G401 (cell line): ENCODE measurements at places on chromosomes 1 and 21.

DNA sequence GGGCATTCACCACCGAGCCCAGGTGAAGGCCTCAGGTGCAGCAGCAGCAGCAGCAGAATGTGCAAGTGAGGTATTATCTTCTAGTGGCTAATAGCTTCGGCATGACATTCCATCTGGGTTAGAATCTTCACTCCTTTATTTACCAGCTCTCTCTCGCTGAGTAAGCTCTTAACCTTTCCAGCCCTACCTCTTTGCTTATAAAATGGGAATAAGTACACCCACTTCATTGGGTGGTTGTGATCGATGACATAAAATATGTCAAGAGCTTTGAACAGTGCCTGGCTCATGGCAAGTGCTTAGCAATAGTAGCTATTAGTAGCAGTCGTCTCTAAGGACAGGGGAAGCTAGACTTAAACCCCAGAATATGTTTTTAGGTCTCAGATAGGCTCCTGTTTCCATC lies 149.5 kb downstream of the NOS1AP start:
- no peak for DNase-seq

DNA sequence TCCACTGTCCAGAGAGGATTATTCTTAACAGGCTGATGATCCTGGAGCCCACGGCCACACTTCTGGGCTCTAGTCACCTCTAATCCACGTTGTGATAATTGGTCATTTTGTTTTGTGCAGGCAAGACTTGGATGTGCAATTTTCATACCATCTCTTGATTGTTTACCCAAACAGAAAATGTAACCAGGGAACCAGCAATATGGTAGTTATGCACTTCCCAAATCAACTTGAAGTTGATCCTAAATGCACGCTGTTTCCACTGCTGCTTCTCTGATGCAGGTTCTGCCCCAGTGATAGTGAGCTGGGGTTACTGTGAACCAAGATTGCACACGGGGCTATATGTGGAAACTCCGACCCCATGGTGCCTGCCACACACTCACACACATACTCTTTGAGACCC lies 14.7 kb upstream of the KCNJ15 start:
- no peak for DNase-seq

- DNase-seq: no peak
These were observed 55.6 kb downstream of the SSX2IP start for GRCh38 chr1:84634536-84635205.

DNA sequence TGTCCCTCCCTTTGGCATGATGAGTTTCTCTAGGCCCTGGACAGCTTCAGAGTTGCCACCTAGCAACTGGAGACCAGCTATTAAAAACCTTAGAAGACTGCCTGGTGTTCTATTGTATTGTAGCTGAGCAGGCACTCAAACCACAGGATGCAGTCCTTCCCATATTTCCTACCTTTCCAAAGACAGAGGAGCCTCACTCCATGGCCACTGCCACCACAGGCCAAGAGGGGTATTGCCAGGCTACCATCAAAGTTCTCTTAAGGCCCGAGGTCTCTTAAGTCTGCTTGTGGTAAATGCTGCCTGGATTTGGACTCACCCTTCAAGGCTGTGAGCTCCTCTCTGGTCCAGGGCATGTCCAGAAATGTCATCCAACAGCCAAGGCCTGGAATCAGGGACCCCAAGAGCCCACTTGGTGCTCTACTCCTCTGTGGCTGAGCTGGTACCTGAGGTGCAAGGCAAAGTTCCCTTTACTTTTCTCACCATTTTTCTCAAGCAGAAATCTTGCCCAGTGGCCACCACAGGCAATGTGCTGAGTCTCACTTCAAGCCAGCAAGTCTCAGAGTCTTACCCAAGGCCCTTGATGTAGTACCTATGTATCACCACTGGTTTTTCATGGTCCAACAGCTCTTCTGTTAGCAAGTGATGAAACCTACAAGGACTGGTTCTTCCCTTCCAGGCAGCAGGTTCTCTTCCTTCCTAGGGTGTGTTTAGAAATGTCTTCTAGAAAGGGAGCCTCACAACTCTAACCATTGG lies 269.4 kb downstream of the AMY1C start:
- DNase-seq: no peak

DNA sequence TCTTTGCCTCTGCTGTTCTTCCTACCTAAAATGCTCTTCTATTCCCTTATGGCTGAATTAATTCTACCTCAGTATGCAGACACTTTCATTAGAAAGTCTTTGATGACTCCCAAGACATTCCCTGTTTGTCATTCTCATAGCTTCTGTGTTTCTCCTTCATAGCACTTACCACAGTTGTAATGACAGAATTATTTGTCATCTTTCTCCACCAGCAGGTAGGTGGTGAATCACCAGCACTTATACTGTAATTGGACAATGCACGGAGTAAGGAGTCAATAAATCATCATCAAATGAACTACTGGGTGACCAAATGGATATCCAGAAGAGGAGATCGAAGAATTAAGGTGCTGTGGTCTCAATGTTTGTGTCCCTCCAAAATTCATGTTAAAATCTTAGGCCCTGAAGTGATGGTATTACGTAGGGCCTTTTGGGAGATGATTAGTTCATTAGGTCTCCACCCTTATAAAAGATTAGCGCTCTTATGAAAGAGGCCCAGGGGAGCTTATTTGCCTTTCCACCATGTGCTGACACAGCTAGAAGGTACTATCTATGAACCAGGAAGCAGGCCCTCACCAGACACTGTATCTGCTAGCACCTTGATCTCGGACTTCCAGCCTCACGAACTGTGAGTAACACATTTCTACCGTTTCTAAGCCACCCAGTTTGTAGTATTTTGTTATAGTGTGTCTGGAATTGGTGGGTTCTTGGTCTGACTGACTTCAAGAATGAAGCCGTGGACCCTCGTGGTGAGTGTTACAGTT lies 2.4 kb upstream of the CCT8 start:
- no peak for DNase-seq

DNA sequence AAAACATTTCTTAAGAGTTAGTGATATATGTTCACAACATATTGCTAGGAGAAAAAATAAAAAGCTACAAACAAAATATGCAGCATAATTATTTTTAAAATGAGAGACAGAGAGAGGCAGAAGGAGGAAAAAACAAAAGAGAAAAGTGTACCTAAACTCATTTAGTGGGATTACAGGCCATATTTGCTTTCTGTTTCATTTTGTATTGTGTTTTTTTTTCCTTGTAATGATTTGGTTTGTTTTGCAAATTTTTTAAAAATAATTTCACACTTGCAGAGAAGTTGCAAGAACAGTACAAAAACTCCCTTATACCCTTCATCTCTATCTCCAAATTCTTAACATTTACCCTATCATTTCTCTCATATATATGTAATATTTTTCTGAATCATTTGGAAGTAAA lies 65.0 kb downstream of the LBR start:
- DNase-seq: no peak

GRCh38 chr1:206651958-206652890 lies 16.9 kb downstream of the DYRK3 start:
- no peak for DNase-seq

- peak; percentile 95 for DNase-seq
These were observed 4.1 kb upstream of the HPCA start for GRCh38 chr1:32881871-32882850.

- DNase-seq: no peak
These were observed 45.2 kb downstream of the COQ8A start for GRCh38 chr1:226985239-226985838.

DNA sequence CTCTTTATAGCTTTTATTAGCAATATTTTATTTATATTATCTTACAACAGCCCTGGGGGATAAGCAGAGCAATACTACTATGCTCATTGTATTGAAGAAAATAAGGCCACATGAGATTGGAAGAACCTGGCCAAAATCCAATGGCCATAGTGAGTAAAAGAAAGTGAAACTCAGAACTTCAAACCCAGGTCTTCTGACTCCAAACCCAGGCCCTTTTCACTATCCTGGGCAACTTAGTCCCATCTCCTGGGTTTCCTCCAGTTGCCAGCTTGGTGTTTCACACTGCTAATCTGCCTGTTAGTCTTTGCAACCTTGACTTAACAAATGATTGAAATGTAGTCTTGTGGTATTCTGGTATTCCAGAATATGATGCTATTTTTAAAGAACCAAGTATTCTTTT lies 22.4 kb upstream of the EXO1 start:
- no peak for DNase-seq

DNA sequence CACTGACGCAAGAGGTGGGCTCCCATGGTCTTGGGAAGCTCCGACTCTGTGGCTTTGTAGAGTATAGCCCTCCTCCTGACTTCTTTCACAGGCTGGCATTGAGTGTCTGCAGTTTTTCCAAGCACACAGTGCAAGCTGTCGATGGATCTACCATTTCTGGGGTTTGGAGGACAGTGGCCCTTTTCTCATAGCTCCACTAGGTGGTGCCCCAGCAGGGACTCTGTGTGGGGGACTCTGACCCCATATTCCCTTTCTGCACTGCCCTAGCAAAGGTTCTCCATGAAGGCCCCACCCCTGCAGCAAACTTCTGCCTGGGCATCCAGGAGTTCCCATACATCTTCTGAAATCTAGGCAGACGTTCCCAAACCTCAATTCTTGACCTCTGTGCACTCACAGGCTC lies 236.2 kb downstream of the COL11A1 start:
- DNase-seq: peak; percentile 37

DNA sequence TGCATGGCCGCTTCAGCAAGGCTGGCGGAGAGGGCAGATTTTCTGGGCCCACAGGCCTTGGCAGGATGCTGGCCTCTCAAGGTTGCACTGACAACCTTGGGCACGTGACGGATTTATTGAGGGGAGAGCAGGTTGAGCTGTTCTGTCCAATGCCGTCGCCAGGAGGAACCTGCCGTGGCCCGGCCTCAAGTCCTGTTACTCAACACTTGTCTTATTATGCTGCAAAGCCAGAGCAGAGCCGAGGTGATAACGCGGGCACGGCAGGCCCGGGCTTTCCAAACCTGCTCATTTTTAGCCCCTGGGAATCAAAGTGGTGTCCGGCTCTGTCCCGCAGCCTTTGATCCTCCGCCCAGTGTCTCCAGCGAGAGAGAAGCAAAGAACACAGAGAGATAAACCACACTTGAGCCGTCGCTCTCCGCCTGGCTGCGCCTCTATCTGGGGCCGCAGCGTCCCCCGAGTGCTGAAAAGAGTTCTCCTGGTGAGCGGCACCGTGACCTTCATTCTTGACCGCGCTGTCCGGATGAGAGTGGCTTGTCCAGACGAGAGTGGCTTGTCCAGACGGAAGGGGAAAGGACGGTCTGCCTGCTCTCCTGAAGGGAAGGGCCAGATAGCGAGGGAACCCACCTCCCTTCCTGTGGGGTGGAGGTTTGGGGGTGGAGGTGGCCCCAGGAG lies 162.3 kb upstream of the ARHGEF16 start:
- DNase-seq: no peak

- peak; percentile 76 for DNase-seq
These were observed 7.7 kb upstream of the BCL2L15 start for GRCh38 chr1:113895098-113895497.

DNA sequence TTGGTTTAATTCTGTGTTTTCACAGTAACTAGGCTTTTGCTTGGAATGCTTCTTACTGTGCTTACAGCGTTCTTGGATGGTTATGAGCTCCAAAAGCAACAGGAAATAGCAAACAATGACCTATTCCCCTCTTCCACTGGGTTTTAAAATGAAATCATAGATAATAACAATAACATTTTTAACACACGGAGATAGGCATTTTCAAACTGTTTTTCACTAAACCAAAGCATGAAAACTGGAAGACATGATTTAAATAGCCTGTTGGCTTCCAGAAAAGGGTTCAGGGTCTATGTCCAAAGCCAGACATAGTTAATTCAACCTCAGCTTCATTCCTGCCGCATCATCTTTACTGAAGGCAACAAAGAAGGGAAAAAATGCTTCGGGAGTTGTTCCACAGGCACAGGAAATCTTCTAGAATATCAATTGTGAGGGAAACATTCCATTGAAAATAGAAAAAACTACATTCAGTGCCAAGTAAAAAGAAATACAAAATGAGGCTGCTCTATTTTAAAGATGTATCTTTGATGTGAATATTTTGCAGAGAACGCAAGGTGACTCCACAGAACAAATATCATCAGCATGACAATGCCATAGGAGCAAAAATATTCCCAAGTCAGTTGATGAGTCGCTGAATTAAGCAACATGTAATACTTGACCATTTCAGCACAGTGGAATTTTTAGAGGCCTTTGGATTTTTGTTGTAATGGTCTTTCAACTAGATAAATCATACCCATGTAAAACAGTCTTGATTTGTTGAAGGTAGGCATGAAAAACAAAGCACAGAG lies 80.7 kb downstream of the NID1 start:
- DNase-seq: no peak

- no peak for DNase-seq
These were observed 17.0 kb downstream of the MFN2 start for GRCh38 chr1:11997081-11997850.

- no peak for DNase-seq
These were observed 12.9 kb downstream of the TRABD2B start for GRCh38 chr1:47984175-47984789.

- DNase-seq: no peak
These were observed 15.1 kb downstream of the E2F2 start for GRCh38 chr1:23515905-23516304.

- DNase-seq: no peak
These were observed 34.5 kb upstream of the GPR37L1 start for GRCh38 chr1:202088206-202088605.

DNA sequence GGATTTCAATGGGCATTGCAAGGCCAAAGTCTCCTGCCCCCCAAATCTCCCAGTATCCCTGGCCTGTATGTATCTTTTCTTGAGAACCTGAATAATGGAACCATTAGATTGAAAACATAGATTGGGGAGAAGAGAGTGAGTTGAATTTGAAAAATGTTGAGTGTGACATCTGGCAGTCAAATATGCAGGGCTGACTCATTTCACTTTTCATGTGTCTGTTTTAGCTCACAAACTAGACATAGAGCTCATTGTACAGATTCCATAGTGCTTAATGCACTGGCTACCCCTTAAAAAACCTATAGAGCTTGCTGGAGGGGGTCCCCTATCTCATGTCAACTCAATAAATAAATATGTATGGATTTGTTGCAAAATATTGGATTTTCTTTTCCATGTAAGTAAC lies 30.8 kb downstream of the DDR2 start:
- DNase-seq: no peak

DNA sequence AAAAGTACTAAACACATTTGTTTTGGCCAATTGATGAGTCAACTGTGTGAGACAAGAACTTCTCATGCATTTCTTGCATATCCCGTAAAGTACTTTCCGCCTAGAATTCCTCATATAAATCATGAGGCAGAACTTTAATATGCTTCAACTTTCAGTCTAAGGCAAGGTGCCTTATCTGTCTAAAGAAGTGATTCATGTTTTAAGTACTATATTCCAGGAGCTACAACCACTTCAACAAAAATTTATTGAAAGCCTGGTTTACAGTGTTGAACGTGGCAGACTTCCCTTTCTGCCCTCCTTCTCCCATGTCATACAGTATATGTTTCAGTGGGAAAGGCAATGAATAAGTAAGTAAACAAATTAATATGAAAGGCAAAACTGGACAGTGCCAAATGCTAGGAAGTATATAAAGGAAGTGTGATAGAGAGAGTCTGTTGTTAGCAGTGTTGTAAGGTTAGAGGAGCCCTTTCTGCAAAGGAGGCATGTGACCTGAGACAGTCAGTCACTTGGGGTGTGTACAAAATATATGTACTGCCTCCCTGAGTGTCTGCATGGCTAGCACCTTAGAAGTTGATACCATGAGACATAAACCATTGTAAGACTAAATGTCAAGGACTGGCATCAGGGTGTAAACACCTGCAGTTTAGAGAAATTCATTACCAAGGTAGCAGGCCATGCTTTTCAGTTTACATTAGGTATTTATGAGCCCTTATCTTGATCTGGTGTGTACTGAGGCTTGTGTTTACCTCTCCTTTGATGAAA lies 362.2 kb downstream of the SRGAP2C start:
- no peak for DNase-seq

GRCh38 chr1:208885650-208886049 lies 641.5 kb upstream of the PLXNA2 start:
- no peak for DNase-seq
